ENCODE measurements at places on chromosomes 7 and 10. TPM values are rescaled to one million over a fixed set of nuclear protein-coding genes. Genes with fewer than 3 reads are reported as not detected.

SPDYE16 gene
- total RNA-seq: 0.32 TPM

FLNC gene
- 1,266 TPM for total RNA-seq

PRPS1L1 gene
- total RNA-seq: not detected

SLC13A1 gene
- not detected for total RNA-seq

ERVW-1 gene
- total RNA-seq: not detected
